ENCODE measurements at places on chromosomes 4 and X. TPM values are rescaled to one million over a fixed set of nuclear protein-coding genes. Genes with fewer than 3 reads are reported as not detected.

- H3K27ac ChIP-seq, result no peak overlapping the region
- no peaks in the 10 kb centered on the region for H3K4me1 ChIP-seq
- no peaks in the 10 kb centered on the region for H3K36me3 ChIP-seq
- H3K27me3 ChIP-seq, result peaks cover 2% of the 10 kb centered on the region
- H3K4me3 ChIP-seq, result no peak overlapping the region
- DNase-seq, result no peak
These were observed 43.7 kb upstream of the MAPK10 start for GRCh38 chr4:86403575-86403974.

DNA sequence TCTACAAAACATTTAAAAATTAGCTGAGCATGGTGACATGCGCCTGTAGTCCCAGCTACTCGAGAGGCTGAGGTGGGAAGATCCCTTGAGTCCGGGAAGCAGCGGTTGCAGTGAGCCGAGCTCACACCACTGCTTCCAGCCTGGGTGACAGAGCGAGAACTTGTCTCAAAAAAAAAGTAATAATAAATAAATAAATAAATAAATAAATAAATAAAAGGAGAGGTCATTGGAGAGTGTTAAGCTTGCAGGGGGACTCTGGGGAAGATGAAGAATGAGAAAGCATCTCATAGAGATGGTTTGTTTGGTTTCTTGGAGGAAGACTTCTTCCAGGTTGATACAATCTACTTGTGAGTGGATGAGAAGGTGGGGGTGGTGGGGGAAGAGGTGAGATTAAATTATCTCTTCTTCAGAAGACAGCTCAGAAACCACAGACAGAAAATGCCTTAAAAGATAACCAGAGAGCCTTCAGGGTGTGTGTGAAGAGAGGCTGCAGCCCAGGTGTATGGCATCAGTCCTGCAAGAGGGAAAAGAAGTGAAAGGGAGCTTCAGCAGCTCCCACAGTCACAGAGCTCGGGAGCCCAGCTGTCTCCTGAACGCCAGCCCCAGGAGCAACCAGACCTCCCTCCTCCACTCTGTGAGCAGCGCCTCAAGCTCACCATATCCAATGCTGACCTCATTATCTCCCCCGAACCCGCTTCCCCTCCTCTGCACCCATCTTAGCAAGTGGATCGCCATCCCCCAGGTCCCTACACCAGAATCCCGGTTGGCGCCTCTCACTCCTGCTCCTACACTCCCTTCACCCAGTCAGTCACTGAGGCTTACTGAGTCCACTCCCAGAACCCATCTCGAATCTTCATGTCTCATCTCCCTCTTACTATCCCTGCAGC, 48.2 kb downstream of the RBM47 start:
- DNase-seq, result no peak
- peaks cover 21% of the 10 kb centered on the region for H3K4me1 ChIP-seq
- no peak overlapping the region for H3K27ac ChIP-seq
- no peaks in the 10 kb centered on the region for H3K36me3 ChIP-seq

DNA sequence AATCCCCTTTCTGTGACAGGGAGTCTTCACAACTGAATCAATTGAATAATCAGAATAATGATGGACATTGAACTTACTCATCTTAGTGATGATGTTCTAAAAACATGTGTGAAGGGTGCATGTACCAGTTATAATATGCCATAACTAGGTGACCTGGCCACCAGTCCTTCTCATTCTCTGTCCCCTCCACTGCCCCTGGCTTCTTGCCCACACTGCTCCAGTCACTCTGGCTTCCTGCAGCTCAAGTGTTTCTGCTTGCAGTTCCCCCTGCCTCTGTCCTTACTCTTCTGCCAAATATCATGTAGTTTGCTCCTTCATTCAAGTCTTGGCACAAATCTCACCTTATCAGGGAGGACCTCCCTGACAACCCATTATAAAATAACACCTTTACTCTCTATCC, 168.1 kb upstream of the SLC7A11 start:
- H3K4me3 ChIP-seq, result no peak overlapping the region
- no peak overlapping the region for H3K27ac ChIP-seq
- H3K4me1 ChIP-seq, result no peaks in the 10 kb centered on the region
- H3K36me3 ChIP-seq, result no peaks in the 10 kb centered on the region
- no peak for DNase-seq

DNA sequence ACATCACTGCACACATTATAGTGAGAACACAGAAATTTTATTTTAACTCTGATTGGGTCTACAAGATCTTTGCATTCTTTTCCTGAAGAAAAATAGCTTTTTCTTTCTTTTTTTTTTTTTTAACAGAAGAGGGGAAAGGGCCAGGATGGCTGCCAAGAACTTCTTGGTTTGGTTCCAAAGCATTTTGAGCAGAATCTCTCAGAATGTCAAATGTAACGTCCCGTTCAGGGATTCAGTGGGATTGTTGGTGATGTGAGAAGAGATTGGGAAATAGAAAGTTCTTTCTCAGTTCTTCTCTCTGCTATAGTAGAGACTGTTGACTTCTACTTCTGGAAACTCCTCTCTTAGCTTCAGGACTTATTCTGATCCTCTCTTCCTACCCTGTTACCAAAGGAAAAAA, 70.9 kb upstream of the CBR4 start:
- H3K4me3 ChIP-seq, result no peak overlapping the region
- H3K36me3 ChIP-seq, result peaks cover 4% of the 10 kb centered on the region
- H3K27me3 ChIP-seq, result no peaks in the 10 kb centered on the region
- H3K4me1 ChIP-seq, result no peaks in the 10 kb centered on the region
- no peak for DNase-seq

The CT45A10 gene
- not detected for total RNA-seq

DNA sequence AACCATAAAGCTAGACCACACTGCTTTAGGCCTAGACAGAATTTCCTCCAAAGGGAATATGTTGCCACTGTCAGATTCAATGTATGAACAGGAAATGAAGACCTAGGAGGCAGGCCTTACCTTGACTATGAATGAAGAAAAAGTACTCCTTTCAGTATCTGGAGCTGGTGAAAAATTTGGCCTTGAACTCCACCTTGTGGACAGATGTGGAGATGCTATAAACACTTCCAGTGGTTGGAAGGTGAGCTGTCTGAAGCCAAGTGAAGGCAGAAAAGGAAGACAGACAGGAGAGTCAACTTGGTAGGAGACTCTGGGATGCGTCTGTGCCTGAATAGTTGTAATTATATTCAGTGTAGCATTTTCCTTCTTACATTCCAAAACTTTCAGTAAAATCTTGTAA, 17.2 kb downstream of the SPIN3 start:
- DNase-seq, result peak; percentile 36
- no peak overlapping the region for H3K27ac ChIP-seq
- no peaks in the 10 kb centered on the region for H3K27me3 ChIP-seq
- H3K4me1 ChIP-seq, result no peaks in the 10 kb centered on the region

The ITGB1BP2 gene
- total RNA-seq, result 2.8 TPM

DNA sequence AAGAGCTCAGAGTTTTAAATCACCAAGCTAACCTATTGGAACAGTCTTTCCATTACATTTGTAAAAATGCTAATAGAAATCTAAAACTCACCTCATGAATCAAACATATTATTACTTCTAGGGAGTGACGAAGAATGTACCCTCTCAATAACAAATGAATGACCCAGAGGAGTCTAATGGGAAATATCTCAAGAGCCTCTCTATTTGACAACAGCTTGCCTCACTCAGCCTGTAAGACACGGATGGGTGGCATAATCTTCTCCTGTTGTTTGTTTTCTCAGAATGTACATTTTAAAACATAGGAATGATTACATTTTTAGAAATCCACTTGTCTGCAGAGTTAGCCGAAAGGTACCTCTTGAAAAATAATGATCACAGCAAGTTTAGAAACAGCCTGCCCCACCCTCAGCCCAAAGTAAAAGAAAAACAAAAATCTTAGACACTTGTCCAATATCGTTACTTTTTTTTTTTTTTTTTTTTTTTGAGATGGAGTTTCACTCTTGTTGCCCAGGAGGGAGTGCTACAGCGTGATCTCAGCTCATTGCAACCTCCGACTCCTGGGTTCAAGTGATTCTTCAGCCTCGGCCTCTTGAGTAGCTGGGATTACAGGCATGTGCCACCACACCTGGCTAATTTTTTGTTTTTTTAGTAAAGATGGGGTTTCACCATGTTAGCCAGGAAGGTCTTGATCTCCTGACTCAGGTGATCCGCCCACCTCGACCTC, 183.6 kb upstream of the FTHL17 start:
- no peak for DNase-seq
- H3K4me1 ChIP-seq, result peaks cover under 1% of the 10 kb centered on the region
- H3K36me3 ChIP-seq, result no peaks in the 10 kb centered on the region
- H3K27me3 ChIP-seq, result no peaks in the 10 kb centered on the region

DNA sequence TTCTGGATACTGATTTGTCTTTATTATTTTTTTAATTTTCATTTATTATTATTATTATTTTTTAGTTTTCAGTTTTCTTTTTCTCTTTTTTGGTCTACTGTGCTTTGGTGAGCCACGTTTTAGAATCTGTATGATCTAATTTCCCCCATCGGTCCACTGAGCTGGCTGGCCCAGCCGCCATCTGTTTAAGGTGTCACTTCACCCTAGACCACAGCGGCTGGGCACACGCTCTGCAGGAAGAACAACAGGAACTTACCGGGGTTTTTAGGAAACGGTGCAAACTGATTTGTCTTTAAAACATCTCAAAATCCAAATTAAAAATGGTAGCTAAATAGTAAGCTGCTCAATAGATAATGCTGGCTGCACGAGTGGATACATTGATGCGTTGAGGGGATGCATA, 48.8 kb upstream of the AMOT start:
- no peaks in the 10 kb centered on the region for H3K27me3 ChIP-seq
- peaks cover 9% of the 10 kb centered on the region for H3K4me1 ChIP-seq
- no peaks in the 10 kb centered on the region for H3K36me3 ChIP-seq

Data from endothelial cell (in vitro differentiated cells).